ENCODE measurements at places on chromosomes 16 and 17.

- DNase-seq: no peak
Measured at GRCh38 chr17:57832314-57833178, 17.3 kb downstream of the MRPS23 start.

DNA sequence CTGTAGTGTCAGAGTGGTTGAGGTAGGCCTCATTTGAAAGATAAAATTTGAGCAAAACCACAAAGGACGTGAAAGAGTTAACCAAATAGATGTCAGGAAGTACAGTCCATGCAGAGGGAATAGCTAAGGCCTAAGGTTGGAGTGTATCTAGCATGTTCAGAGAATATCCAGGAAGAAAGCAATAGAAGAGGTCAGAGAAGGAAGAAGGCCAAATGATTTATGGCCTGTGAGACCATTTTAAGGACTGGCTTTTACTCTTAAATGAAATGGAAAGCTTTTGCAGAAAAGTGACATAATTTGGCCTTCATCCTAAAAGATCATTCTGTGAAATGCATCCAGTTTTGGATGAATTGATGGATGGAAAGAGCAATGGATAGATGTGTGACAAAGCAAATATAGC, 116.5 kb downstream of the NLK start:
- no peak for DNase-seq

- DNase-seq: no peak
Measured at GRCh38 chr17:4365628-4366326, 698 bp downstream of the UBE2G1 start.

DNA sequence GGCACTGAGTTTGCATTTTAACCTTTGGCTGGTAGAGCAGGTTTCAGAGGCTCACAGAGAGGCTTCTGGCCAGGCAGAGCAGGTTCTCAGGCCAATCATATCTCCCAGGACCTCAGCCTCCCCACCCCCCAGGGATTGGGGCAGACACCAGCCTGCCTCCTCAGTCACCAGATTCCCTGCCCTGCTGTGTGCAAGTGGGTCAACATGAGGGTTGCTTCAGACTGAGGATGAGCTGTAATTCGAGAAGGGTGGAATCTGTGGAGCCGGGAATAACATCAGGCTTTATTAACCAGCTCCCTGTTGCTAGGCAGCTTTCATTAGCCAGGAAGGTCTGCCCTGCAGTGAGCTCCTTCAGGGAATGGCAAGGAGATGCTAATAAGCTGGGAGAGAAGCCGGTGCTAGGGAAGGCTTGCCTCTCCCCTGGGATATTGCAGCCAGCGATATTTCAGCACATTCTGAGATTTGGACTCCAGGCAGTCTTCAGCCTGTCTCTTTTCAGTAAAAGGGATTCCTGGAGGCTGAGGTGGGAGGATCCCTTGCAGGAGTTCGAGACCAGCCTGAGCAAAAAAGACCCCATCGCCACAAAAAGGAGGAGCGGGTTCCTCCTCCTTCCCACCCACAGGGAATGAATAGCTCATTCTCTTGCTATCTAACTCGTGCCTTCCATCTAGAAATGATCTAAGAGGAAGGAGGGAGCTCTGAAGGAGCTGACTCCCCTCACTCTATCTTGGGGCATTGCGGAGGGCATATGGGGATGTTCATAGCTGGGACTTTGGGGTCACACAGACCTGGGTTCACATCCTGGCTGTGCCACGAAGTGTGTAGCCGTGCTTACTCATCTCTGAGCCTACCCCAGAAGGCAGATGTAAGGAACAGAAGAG, 10.7 kb downstream of the SGSM2 start:
- peak; percentile 34 for DNase-seq

DNA sequence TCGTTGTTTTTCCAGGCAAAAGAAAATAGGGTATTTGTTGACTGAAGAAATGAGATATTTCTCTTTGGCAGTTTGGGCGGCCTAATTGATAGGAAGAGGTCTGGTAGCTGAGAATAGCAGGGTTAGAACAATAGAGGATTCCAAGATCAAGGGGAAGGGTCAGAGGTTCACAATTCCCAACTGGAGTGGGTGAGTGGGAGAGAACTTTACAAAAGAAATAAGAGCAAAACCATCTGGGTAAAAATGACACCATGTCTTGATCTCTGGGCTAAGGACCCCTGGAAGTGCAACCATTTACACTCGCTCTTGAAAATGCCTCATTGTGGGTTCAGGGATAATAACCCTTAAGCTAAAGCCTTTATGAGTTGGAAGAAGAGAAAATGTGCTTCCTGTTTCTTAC, 180.5 kb downstream of the CDH13 start:
- no peak for DNase-seq

GRCh38 chr17:27245230-27245696, 48.7 kb upstream of the WSB1 start:
- DNase-seq: peak; percentile 94

Data from posterior cingulate gyrus (tissue), 11 donors.